ENCODE measurements at places on chromosomes 1 and 21.

DNA sequence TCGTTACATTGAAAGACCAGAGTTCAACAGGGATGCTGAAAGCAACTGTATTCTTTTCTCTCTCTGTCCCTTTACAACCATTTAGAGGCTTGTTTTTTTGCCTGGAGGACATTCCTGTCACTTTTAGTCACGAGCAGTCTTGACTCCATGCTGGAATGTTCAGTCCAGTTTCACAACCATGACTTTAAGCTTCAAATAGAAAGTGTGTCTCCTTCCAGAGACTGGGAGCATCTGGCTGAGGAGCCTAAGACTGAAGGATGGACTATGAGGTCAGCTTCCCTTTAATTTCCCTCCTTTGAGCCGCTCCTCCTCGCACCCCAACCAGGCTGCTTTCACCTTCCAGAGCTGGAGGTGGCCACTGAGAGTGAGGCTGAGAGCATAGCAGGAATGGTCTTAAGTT lies 10.5 kb upstream of the RYR2 start:
- no peak for DNase-seq

DNA sequence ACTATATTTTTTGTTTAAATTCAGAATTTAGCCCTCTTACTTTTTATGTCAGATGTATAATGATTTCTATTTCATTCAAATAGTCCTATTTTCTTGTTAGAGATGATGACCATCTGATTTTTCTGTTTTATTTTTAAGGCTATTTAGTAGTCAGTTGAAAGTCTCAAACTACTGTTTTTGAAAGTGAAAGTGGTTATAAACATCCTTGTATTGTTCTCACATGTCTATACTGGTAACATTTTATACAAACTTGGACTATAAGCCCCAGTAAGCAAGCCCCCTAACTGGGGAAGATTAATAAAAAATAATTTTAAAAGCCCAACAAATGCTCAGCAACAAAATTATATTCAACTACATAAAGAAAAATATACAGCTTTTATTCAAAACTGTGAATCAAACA lies 271.3 kb upstream of the RGS18 start:
- no peak for DNase-seq

DNA sequence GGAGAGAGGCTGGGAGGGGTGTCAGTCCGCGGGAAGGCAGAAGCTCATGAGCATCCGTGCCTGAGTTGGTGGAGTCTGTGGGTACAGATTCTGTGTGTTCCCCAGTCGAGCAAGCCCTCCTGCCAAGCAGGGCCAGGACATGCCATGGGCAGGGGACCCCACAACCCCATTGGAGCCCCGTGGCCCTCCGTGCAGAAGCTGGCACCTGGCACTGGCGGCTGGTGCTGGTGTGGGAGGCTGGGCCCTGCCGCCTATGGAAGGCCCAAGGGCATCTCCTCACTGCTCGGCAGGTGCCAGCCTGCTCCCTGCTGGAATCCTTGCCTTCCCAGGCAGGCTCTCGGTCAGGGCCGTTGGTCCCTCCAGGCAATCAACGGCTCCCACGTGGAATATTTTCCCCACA lies 73.7 kb downstream of the UBE2T start:
- no peak for DNase-seq

DNA sequence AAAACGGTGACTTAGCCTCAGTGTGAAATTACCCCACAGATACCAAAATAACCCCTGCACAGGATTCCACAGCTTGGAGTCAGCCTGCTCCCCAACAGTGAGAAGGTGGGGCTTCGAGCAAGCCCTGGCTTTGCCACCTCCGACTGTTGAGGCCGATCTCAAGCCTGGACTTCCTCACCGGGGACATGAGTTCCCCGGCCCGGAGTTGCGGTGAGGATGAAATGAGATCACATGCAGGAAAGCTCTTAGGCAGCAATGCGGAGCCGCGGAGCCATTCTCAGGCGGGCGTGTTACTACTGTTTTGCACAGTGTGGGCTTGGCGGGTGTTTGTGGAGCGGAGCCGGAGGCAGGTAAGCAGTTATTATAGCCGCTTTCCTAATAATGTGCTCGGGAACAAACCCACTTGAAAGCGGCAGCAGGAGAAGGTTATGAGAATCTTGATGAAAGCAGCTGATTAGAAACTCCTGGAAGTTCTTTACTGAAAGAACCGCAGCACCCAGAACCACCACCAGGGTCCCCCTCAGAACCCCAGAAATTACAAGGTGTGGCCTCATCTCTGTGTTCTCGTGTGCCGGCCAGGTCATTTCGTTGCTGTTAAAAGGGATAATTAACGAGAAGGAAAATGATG lies 3.9 kb upstream of the CLSTN1 start:
- DNase-seq = no peak

DNA sequence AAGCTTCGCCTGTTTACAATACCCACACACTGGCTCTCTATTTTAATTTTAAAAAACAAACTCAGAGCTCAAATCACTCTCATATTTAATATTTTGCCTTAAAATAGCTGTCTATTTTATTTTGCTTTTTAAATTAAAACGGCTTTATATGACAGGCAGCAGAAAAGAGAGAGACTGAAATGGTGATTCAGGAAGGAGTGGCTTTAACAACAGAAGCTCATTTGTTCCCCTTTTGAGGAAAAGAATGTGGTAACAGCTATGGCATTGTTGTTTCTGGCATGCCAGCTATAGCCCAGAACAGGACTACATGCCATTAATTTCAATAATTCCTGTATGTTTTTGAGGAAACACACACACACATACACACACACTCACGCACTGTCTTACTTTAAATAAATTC lies 234.2 kb upstream of the PTBP2 start:
- DNase-seq = peak; percentile 93

- DNase-seq = no peak
Observed at GRCh38 chr1:53112271-53112774, 30.1 kb downstream of the SLC1A7 start.
